Activated naive CD8-positive, alpha-beta T cell treated with anti-CD3 and anti-CD28 coated beads, Interleukin-2, amount 50 U/mL, for 16 hours (primary cell): ENCODE measurements at places on chromosomes 6 and 20.

DNA sequence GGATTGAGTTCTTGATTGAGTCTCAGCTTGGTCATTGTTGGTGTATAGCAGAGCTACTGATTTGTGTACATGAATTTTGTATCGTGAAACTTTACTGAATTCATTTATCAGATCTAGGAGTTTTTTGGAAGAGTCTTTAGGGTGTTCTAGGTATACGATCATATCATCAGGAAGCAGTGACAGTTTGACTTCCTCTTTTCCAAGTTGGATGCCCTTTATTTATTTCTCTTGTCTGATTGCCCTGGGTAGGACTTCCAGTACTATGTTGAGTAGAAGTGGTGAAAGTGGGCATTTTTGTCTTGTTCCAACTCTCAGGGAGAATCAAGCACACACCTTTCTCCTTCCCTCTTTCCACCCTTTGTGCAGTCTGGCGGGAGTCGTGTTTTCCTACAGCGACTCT, 26.4 kb downstream of the RPP40 start:
- DNase-seq, result no peak

GRCh38 chr6:79833264-79833963, 113.9 kb downstream of the ELOVL4 start:
- DNase-seq, result no peak

DNA sequence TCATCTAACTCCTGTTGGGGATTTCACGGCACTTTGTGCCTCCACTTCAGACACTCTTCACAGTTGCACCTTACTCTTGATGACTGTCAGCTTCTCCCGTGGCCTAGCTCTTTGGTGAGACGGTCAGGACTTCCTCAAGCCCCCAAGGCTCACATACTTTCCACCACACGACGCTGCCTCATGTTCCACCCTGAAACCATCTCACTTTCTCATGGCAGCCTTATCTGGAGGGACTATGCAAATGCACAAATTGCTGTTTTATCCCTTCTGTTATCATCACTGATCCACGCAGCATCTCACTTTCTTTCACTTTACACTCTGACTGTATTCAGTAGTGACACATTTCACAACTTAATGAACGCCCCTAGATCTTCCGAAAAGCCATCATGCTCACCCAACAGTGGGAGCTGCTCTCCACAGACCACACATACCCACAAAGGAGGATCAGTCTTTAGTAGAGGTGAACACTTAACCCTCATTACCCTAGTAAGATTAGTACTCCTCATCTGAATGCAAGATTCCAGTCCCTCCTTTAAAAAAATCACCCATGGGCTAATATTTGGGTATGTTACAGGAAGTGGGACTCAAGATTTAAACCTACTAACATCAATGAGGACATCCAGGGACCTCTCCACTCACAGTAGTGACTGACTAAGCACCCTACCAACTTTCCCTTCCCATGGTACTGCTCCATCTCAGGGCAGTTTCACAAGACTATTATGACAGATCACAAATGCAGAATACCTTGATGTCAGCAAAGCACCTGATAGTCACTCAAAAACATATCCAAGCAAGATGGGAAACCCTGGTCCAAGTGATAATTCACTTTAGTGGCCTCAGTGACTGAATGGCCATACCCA, 35.4 kb downstream of the FYN start:
- peak; percentile 18 for DNase-seq

- no peak for DNase-seq
Observed at GRCh38 chr6:12538881-12539357, 177.6 kb upstream of the PHACTR1 start.

DNA sequence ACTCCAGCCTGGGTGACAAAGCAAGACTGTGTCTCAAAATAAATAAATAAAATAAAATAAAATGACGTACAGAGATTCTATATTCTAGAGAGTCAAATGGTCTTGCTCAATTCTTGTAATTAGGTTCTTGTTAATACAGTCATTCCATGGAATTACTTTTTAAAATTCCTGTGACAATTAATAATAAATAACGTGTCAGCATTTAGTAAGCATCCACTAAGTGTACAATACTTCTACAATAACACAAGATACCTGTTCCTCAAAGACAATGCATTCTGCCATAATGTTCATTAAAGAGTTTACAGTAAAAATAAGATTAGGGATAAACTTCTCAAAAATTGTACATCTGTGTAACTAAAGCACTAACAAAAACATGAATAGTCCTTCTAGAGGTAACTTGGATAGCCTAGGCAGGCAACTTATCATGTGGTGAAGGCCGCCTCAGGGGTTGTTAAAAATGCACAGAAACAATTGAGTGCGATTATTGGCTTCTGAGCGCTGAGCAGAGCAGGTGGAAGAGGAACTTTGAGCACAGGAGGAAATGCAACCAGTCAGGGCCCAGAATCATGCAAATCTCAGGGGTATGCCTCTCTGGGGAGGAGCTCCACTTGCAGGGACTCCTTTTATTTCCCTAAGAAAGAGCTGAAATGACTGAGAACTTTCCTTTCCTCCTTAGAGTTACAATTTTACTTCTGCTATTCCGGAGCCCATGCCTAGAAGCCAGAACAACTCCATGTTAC, 37.1 kb downstream of the QRSL1 start:
- DNase-seq, result no peak

- DNase-seq, result no peak
Observed at GRCh38 chr6:80197474-80197873, 91.0 kb downstream of the BCKDHB start.

GRCh38 chr6:5190507-5190906, 70.2 kb downstream of the LYRM4 start:
- DNase-seq, result no peak

DNA sequence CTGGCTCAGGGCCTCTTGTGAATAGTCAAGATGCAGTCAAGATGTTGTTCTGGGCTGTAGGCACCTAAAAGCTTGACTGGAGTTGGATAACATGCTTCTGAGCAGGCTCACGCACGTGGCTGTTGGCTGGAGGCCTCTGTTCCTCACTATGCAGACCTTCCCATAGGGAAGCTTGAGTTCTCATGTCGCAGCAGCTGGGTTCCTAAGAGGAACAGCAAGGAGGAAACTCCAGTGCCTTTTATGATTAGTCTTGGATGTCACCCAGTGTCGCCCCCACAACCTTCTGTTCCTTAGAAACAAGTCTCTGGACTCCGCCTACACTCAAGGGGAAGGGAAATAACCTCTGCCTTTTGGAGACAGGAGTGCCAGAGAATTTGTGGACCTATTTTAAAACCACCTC, 210.7 kb downstream of the BCAS1 start:
- DNase-seq, result no peak

DNA sequence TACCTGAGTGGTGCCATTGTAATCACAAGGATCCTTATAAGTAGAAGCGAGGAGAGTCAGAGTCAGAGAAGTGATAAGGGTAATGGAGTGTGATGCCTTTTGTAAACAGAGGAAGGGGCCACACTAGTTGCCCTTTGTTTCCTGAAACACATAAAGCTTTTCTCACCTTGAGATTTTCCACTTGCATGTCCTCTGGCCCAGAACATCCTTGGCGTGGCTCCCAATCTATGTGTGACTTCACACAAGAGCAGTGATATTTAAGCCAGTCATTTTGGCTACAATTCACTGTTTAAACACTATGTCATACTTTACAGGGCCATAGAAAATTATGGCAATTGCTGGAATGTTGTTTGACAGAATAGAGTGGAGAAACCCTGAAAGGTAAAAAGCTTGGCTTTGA, 121.2 kb upstream of the BTN3A2 start:
- no peak for DNase-seq

DNA sequence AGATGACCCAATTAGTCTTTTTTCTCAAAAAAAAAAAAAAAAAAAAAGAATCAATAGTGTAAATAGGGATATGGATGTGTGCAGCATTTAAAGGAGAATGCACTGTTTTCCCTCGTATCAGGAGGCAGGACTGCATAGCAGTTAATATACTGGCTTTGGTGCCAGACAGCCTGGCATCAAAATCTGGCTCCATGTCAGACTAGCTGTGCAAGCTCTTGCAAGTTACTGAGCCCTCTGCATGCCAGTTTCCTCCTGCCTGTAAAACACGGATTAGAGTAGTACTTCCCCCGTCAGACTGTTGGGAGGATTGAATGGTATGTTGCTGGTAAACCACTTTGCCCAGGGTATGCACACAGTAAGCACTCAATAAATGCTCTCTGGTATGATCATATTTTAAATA, 594.2 kb upstream of the CHD6 start:
- DNase-seq, result no peak

- peak; percentile 9 for DNase-seq
Observed at GRCh38 chr6:137823826-137824555, 43.1 kb upstream of the TNFAIP3 start.

- no peak for DNase-seq
Observed at GRCh38 chr20:46550461-46550860, at the start of gene OCSTAMP. TSS of gene OCSTAMP (minus strand) at chr20:46550654. CDS start at chr20:46550560, 94 bp downstream.

GRCh38 chr6:34638834-34639736, 57.5 kb downstream of the ILRUN start:
- no peak for DNase-seq

GRCh38 chr20:51994751-51995417, 192.6 kb upstream of the SALL4 start:
- no peak for DNase-seq

DNA sequence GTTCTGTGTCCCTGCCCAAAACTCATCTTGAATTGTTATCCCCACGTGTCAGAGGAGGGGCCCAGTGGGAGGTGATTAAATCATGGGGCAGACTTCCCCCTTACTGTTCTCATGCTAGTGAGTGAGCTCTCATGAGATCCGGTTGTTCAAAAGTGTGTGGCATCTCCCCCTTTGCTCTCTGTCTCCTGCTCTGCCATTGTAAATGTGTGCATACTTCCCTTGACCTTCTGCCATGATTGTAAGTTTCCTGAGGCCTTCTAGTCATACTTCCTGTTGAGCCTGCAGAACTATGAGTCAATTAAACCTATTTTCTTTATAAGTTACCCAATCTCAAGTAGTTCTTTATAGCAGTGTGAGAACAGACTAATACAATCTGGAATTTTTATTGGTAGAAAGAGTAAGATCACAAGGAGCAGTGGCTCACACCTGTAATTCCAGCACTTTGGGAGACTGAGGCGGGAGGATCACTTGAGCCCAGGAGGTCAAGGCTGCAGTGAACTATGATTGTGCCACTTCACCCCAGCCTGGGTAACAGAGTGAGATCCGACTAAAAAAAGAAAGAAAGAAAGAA, 47.1 kb upstream of the SLC22A16 start:
- DNase-seq, result no peak

DNA sequence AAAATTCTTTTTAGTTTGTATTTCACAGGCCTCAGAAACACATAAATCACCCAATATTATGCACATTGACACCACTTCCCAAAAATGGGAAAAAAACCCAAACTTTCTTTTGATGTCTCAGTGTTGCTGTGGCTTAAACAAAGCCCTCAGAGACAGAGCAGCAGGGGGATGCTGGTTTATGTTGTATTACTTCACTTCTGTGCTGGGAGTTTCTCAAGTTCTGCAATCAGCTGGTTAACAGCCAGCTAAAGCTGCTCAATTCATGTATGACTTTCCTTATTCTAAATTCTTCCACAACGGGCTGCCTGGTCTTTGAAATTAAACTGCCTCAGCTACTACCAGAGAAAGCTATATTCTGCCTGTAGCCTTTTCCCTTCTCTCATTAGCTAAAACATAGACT, 5.6 kb downstream of the FILIP1 start:
- DNase-seq, result no peak

DNA sequence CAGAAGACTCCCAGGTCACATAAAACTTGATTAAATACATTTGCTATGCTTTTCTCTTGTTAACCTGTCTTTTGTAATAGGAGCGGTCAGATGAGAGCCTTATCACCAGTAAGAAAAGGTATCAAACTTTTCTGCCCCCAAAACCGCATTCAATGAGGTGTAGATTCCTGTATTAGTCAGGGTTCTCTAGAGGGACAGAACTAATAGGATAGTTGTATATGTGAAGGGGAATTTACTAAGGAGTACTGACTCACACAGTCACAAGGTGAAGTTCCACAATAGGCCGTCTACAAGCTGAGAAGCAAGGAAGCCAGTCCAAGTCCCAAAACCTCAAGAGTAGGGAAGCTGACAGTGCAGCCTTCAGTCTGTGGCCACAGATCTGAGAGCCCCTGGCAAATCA, 32.7 kb downstream of the PTPRK start:
- no peak for DNase-seq

DNA sequence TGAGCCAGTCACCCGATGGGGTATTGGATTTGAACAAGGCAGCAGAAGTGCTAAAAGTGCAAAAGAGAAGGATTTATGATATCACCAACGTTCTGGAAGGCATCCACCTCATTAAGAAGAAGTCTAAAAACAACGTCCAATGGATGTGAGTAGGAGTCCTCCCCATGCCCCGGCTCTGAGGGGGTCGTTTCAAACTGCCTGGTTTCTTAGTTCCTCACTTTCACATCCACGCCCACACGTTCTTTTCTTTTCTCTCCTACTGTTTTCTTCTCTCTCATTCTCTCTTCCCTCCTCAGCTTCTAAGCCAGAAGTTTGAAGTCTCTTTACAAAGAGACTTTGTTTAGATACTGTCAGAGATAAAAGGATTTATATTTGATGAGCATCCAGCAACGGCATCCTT, 53.0 kb upstream of the CDKAL1 start:
- no peak for DNase-seq

- DNase-seq, result no peak
Observed at GRCh38 chr6:14265049-14266021, 147.8 kb downstream of the CD83 start.

DNA sequence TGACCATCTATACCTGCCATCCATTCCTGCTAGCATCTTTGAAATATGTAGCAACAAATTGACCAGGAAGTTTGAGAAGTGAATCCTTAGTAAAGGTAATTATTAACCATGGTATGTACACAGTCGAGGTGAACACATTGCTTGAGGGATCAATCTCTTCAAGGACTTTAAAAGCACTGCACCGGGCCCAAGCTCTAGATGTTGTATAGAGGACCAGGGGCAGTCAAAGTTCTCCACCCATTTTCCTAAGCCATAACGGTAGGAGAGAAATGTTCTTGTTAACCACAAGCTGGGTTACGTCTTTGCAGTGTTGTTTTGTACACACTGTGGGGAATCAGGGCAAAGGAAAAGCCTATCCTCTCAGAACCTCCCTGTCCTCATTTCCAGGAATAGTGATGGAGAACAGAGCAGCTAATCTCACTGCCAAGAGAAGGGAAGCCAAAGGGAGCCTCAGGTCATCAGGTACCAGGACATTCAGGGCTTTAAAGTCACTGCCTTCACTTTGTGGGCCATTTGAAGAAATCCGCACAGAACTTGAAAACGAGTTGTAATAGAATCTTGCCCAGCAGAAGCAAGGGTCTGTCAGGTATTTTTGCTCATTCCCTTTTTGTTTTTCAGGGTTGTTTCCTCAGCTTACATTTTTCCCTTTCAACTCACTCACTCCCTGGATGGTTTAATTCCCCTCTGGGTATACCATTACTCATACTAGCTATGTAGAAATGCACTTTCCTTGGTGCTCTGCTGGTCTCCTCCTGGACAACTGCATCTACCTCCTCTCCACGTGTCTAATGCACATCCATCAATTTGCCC, 5.3 kb upstream of the PM20D2 start:
- no peak for DNase-seq

DNA sequence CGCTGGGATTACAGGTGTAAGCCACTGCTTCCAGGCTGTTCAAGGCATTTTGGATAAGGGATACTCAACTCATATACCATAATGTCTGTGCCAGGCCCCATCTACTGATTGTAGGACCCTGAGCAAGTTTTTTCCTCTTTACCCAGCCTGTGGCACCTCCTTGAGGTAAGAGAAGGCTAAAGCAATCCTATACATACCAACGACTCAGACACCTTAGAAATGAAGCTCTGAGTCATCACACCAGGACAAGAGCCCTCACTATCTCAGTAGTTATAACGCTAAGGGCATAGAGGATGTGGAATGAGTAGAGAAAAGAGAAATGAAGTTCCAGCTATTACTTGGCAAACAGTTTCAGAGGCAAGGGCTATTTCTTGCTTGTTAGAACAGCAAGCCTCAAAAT, 16.9 kb downstream of the NDRG3 start:
- no peak for DNase-seq
